ENCODE measurements at places on chromosomes 2 and 18.

- H3K36me3 ChIP-seq: no peaks in the 10 kb centered on the region
- H3K4me1 ChIP-seq: no peaks in the 10 kb centered on the region
- H3K27me3 ChIP-seq: no peaks in the 10 kb centered on the region
- H3K4me3 ChIP-seq: no peak overlapping the region
- no peak overlapping the region for H3K27ac ChIP-seq
These were observed 513.3 kb downstream of the LRRTM4 start for GRCh38 chr2:77008853-77009252.

GRCh38 chr18:32343634-32344033 is 127.0 kb downstream of the GAREM1 start:
- no peak overlapping the region for H3K4me3 ChIP-seq
- H3K4me1 ChIP-seq: no peaks in the 10 kb centered on the region
- no peak overlapping the region for H3K27ac ChIP-seq

GRCh38 chr2:20619624-20620024 is 31.3 kb downstream of the HS1BP3 start:
- H3K4me3 ChIP-seq: no peak overlapping the region
- peaks cover 25% of the 10 kb centered on the region for H3K4me1 ChIP-seq
- H3K27ac ChIP-seq: peak overlapping the region; percentile 95
- DNase-seq: peak; percentile 53

- no peaks in the 10 kb centered on the region for H3K36me3 ChIP-seq
- DNase-seq: no peak
- no peaks in the 10 kb centered on the region for H3K27me3 ChIP-seq
- H3K4me3 ChIP-seq: no peak overlapping the region
These were observed 223.8 kb upstream of the SYT4 start for GRCh38 chr18:43501099-43501498.

GRCh38 chr2:481388-481787 is 193.5 kb upstream of the ALKAL2 start:
- no peaks in the 10 kb centered on the region for H3K27me3 ChIP-seq
- no peaks in the 10 kb centered on the region for H3K36me3 ChIP-seq
- H3K27ac ChIP-seq: no peak overlapping the region
- H3K4me3 ChIP-seq: no peak overlapping the region
- no peaks in the 10 kb centered on the region for H3K4me1 ChIP-seq

GRCh38 chr2:160968183-160968582 is 192.0 kb upstream of the TANK start:
- H3K27me3 ChIP-seq: no peaks in the 10 kb centered on the region
- no peaks in the 10 kb centered on the region for H3K4me1 ChIP-seq
- no peak overlapping the region for H3K4me3 ChIP-seq

- H3K4me3 ChIP-seq: no peak overlapping the region
- H3K27me3 ChIP-seq: no peaks in the 10 kb centered on the region
- no peak for DNase-seq
- H3K36me3 ChIP-seq: no peaks in the 10 kb centered on the region
These were observed 615.0 kb upstream of the FANCL start for GRCh38 chr2:58856100-58856499.

DNA sequence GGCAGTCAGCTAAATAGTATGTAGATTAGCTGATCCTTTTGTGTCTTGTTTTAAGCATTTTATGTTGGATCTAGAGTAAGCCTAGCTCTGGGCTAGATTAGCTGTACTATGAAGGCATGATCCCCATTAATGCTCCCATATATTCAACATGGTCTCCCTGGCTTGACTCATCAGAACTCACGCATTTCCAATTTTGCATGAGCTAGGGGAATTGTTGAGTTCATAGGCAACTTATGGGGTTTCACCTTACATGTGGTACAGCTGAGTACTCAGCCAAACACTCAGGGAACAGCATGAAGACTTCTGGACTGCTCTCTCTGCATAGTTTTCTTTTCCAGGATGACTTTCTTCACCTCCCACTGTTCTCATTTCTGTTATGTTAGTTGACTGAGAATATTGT is 248.2 kb downstream of the TMX3 start:
- no peaks in the 10 kb centered on the region for H3K4me1 ChIP-seq
- no peak overlapping the region for H3K27ac ChIP-seq
- H3K27me3 ChIP-seq: no peaks in the 10 kb centered on the region
- H3K4me3 ChIP-seq: no peak overlapping the region
- H3K36me3 ChIP-seq: no peaks in the 10 kb centered on the region

GRCh38 chr18:5868218-5868854 is 27.0 kb downstream of the TMEM200C start:
- no peak overlapping the region for H3K27ac ChIP-seq
- no peaks in the 10 kb centered on the region for H3K36me3 ChIP-seq
- no peak overlapping the region for H3K4me3 ChIP-seq
- no peaks in the 10 kb centered on the region for H3K4me1 ChIP-seq
- H3K27me3 ChIP-seq: no peaks in the 10 kb centered on the region
